ENCODE measurements at places on chromosomes 12 and 14.

GRCh38 chr14:61513986-61514830 lies 181.1 kb upstream of the HIF1A start:
- DNase-seq, result no peak

DNA sequence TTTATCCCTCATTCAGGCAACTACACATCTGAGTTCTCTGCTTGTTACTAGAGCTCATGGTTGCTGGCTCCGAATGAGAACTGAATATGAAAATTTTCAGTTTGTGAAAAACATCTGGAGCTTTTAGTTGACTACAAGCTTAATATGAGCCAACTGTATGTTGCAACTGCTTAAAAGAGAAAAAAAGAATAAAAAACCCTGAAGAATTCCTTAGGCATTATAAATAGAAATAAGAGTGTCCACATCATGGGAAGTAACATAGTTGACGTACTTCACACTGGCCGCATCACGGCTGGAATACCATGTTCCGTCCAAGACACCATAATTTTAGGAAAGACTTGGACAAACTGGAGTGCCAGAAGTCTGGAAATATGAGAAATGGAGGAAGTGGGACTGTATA lies 57.9 kb downstream of the PDE3A start:
- DNase-seq, result no peak

- DNase-seq, result no peak
Observed at GRCh38 chr14:24162093-24162492, 1.0 kb downstream of the IRF9 start.

GRCh38 chr12:66683073-66683472 lies 4.2 kb upstream of the GRIP1 start:
- DNase-seq, result no peak

- DNase-seq, result no peak
Observed at GRCh38 chr14:23423657-23424056, 11.8 kb downstream of the MYH7 start.

DNA sequence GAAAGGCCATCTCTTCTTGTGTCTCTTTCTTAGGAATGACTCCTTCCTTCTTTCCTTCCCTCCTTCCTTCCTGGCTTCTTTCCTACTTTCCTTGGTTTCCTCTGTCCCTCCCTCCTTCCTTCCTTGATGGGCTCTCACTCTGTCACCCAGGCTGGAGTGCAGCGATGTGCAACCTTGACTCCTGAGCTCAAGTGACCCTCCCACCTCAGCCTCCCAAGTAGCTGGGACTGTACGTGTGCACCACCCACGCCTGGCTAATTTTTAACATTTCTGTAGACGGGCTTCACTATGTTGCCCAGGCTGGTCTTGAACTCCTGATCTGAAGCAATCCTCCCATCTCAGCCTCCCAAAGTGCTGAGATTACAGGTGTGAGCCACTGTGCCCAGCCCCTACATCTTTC lies 10.9 kb upstream of the P2RX7 start:
- DNase-seq, result no peak

- DNase-seq, result no peak
Observed at GRCh38 chr12:32343496-32343895, 55.9 kb upstream of the FGD4 start.

DNA sequence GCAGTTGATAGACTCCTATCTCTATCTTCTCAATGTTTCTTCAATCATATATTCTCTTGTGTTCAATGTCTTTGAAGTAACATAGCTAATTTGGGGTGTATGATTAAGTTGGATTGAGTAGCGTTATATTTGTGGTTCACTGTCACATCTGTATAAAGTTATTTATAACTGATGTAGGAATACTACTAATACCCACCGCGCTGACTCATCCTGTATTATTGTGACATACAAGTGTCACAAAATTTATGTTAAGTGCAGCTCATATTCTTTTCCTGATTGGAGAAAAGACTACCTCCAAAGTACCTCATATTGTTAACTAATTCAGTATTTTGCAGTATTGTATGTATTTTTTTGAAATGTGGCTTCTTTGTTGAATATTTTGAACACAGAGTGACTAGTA lies 940.8 kb downstream of the SLC6A15 start:
- no peak for DNase-seq

GRCh38 chr14:55599250-55599879 lies 19.4 kb downstream of the KTN1 start:
- DNase-seq, result no peak

DNA sequence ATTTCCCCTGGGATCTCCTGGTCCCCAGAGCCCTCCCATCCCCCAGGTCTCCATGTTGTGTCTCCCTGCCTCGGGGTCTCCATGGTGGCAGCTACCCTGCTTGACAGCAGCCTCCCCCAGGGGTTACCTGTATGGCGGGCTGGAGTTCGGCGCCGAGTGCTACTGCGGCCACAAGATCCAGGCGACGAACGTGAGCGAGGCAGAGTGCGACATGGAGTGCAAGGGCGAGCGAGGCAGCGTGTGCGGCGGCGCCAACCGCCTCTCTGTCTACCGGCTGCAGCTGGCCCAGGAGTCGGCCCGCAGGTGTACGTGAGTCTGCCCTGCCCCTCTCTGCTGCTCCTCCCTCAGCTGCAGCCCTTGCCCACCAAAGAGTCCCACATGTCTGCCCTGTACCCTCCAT lies 80.9 kb downstream of the WSCD2 start:
- no peak for DNase-seq

DNA sequence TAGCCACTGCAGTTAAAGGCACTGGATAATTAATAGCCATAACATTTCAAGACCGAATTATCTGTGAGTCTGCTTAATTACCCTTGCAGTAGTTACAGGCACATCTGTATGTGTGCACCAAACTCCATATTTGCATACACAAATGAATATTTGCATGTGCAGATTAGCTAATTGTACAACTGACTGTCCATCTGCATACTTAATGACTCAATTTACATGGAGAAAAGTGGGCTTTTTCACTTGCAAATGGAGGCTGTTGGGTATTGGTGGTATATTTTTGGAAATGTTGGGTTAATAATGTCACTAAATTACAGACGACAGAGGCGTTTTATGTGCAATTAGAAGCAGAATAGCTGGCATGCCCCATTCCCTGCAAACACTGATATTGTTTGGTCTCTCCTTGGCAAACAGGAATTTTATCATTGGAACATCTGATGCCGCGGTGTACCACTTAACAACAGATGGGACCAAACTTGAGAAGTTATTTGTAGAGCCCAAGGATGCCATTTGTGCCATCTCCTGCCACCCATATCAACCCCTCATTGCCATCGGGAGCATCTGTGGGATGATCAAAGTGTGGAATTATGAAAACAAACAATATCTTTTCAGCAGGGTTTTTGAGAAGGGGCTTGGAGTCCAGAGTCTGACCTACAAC lies 39.6 kb downstream of the CFAP251 start:
- DNase-seq, result no peak

DNA sequence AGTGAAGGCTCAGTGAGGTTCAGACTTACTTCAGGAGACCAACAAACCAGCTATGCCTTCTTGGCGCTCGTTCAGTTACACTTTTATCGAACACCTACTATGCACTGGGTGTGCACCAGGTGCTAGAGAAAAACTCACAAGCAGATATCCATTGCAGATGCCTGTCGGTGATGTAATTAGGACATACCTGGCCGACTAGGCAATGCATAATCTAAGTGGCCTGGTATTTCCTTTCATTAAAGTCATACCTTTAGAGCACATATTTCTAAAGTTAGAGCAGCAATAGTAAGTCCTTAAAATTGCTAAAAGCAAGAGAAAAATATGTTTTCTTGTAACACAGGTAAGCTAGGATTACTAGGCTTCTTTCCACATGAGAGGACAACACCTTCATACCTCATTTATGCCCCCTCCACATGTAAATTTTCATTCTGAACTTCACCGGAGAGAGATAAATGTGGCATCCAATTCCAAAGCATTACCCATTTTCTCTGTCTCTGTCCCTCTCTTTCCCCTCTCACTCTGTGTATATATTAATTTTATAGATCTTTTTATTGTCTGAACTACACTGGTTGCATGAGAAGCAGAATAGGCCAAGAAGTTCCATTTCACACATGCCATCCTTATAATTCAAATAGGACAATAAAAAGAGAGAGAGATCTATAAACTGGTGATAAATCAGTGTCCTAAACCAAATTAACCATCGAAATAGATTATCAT lies 242.2 kb downstream of the SPTSSA start:
- DNase-seq, result no peak

- no peak for DNase-seq
Observed at GRCh38 chr12:106429636-106430035, 72.1 kb downstream of the POLR3B start.

Data from CD4-positive, alpha-beta T cell treated with Interleukin-15 for 4 hours (primary cell).